Substantia nigra (tissue), 51 donors: ENCODE measurements at places on chromosomes 16 and 17.

GRCh38 chr16:29959293-29959692 is 2.6 kb upstream of the TMEM219 start:
- DNase-seq, result no peak

GRCh38 chr17:75073618-75074047 is 14.1 kb upstream of the SLC16A5 start:
- no peak for DNase-seq

GRCh38 chr17:76659928-76660655 is 16.5 kb upstream of the ST6GALNAC1 start:
- DNase-seq, result no peak

DNA sequence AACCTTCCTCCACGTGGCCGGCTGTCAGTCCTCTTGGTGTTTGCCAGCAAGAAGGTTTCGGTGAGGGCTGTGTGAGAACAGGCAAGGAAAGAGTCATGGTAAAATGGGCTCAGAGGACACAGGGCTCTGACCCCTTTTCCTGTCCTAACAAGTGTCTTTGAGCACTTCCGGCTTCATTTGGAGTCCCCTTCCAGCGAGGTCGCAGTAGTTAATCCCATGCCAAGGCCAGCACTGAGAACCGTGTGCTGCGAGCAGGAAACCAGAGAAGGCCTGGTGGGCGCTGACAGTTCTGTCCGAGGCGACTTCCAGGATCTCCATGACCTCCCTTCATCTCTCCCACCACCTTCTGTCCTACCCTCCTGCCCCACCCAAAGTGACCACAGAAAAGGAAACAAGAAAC is 168.1 kb downstream of the ZFHX3 start:
- DNase-seq, result no peak

- DNase-seq, result no peak
These were observed 37.7 kb upstream of the SREBF1 start for GRCh38 chr17:17874478-17874877.

GRCh38 chr16:7304279-7304678 is 28.4 kb upstream of the RBFOX1 start:
- DNase-seq, result no peak

DNA sequence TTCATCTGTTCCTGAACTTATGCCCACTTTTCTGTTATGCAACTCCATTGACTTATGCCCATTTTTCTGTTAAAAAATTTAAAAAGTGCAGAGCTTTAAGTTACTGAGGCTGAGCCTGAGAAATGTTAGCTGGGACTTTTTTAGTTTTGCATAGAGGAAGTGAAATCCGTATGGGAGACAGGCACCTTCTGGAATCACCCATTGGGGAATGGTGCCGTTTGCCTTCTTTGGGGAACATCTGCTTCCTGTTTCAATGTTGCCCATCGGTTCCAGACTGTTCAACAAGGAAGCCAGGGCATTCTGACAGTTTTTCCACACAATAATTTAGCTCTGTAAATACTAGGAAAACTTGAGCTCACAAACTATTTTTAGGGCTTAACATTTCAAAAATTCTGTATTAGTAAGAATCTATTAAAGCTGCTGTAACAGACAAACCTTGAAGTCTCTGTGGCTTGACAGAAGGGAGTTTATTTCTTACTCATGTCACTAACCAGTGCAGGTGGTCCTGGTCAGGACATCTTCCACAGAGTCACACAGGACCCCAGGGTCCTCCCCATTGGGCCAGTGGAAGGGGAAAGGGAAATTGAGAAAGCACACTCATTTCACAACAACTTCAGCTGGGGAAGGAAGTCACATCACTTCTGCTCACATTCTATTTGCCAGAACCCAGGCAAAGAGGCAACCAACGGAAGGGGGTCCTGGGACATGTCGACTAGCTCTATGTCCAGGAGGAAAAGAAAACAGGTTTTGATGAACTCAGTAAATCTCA is 17.2 kb downstream of the PRKCB start:
- DNase-seq, result no peak

DNA sequence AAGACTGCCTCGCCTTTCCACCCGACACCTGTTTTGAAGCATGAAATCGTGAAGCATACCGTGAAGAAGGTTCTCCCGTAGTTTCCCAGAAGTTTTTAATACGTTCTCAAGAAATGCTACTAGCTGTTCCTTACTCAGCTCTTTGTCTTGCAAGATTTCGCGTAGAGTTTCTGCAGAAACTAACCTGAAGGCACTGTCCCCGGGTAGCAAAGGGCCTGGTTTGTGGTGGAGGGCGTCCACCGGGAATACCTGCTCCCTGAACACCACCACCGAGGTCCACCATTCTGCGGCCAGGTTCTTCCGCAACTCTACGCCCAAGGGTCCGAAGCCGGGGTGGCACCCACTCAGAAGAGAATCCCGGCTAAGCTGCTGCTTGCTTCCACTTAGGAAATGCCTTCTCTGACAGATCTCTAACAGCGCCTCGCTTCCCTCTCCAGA is 487 bp downstream of the POLG2 start:
- no peak for DNase-seq

GRCh38 chr16:2752035-2752849 is at the start of gene SRRM2:
TSS of gene SRRM2 (plus strand) at chr16:2752638. CDS start at chr16:2756365, 3,727 bp downstream.
- peak; percentile 98 for DNase-seq

- DNase-seq, result no peak
These were observed 68.9 kb downstream of the USP31 start for GRCh38 chr16:23080329-23080728.

DNA sequence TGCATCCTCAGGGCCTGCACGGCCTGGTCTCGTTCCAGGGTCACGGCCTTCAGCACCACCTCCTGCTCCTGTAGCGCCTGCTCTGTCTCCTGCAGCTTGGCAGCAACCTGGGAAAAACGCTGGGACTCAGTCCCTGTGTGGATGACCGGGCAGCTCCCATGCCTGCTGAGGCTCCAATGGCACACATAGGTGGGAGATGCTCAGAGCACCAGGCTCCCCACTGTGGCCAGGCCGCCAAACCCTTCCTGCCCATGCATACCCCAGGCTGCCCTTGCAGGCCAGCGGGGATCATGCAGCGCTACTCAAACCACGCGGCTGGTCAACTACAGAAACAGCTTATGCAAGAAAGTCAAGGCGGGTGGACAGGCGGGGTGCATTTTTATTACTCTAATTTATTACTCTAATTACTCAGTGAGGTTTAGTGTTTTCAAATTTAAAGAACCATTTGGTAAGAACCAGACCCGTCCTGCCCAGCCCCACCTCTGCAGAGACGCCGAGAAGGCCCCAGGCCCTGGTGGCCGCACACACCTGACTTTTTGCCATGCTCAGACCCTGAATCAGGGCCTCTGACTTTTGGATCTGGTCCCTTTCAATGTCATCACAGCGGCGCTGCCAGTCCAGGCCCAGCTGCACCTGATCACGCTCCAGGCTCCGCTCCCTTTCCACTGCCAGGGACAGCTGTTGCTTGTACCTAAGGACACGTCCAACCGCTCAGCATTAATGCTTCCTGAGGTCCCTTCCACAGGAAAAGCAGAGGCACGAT is 34.0 kb downstream of the CCDC57 start:
- DNase-seq, result no peak

GRCh38 chr17:50775926-50776325 is 8.6 kb upstream of the ANKRD40CL start:
- no peak for DNase-seq

GRCh38 chr17:28261219-28261618 is 57.8 kb upstream of the TMEM97 start:
- no peak for DNase-seq

DNA sequence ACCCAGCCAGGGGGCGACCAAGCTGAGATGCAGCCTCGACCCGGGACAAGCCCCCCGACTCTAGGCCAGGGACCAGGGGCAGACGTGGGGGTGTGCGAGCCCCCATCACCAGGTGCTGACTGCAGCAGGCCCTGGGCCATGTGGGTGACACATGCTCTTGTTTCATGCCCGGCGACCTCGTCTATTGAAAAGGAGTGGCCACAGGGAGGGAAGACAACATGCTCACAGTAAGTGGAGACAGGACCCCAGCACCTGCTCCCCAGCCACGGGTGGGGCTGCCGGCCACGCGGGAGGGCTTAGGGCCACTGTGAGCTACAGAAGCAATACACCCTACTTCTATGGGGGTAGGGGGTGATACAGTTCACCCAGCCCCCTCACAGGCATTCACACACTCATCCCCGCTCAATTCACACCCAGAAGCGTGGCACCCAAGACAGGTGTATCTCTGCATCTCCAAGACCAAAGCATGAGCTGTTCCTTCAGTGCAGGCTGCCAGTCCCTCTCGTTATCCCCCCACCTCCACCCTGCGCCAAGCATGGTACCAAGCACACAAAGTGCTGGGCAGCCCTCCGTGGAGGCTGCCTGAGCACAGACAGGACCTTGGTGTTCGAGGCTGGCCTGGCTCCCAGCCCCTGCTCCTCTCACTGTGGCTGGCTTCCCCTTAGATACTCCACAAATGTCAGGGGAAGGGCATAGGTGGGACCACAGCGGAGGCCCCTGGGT is 13.6 kb downstream of the VASN start:
- DNase-seq, result no peak

GRCh38 chr17:51640108-51640622 is 379.8 kb downstream of the UTP18 start:
- DNase-seq, result no peak

GRCh38 chr16:50584033-50584722 is 36.0 kb downstream of the NKD1 start:
- DNase-seq, result no peak

GRCh38 chr17:66834919-66835454 is at the start of gene CACNG5:
TSS of gene CACNG5 (plus strand) at chr17:66835117. CDS start at chr17:66877333, 42,216 bp downstream.
- no peak for DNase-seq

DNA sequence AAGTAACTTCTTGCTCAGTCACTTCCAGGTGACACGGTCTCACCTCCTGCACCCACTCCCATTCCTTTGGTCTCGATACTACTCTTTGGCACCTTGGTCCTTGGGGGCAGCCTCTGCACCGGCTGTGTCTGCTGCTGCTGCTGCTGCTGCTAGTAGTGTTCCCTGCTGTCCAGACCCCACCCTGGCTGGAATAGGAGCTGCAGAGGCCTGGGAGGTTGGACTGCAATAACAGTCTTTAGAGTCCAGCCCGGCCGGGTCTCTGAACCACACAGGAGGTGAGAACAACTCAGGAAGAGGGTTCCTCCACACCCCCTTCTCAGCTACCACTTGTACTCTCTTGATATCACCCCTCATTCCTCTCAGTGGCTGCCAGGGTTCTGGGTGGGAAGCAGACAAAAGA is 231.1 kb upstream of the NLRP1 start:
- no peak for DNase-seq

DNA sequence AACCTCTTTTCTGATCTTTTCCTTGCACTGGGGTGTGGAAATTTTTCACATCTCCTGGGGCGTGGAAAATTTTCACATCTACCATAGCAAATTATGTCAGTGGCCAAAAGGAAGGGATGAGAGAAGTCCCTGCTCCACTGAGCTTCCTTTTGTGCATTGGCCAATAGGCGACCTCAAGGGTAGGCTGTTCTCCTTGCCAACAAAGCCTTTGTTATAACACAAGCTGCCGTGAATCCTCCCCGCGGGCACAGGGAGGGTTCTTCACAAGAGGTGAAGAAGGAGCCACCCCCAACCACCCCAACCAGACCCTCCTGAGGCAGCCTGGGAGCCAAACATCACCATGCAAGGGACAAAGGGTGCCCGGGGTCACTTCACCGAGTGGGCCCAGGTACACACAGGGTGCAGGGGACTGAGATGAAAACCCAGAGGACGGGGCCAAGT is 6.5 kb downstream of the SLC5A11 start:
- DNase-seq, result peak; percentile 25

DNA sequence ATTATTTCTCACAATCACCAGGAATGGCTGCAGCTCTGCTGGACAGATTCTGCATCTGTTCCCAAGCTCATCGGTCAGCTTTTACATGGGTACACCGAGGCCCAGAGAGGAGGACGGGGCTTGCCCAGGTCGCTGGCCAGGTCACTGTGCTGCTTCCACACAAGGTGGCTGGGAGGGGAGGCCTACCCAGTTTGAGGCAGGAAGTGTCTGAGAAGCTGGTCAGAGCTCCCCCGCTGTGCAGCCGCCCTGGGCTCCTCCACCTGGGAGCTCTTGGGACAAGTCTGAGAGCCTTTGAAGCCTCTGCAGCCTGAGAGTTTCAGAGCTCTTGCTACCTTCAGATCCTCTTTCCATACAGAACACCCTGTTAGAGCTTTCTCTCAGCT is 143.3 kb downstream of the CLEC16A start:
- DNase-seq, result no peak

DNA sequence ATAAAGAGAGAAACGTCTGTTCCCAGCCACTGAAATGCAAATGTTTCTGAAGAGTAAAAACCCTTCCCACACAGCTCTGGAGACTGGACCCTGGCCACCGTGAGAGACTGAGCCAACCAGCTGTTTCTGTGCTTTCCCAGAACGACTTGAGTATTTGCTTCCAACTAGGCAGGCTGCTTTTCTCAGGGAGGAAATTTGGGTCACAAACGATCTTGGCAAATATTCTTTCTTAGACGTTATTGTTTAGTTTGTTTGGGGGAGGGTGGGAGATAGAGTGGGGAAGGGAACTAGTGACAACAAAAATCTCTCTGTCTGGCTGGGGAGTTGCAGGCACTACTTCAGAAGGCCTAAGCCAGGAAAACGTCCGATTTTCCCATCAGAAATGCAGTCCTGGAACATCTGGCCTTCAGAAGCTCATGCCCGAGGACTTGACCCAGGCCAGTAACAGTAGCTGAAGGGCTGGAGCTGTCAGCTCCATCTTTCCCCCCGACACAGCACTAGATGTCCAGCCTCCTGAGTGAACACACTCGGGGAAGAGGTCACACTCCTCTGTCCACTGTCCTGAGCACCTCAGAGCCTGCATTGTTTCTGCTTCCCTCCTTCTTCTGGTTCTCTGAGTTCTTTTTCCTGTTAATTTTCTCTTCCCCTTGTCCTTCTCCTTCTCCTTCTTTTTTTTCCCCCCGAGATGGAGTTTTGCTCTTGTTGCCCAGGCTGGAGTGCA is 4.0 kb downstream of the CCDC92B start:
- peak; percentile 24 for DNase-seq

GRCh38 chr17:38867179-38867967 is 2.5 kb upstream of the LASP1 start:
- no peak for DNase-seq

GRCh38 chr16:78844682-78845081 is 745.2 kb downstream of the WWOX start:
- no peak for DNase-seq

DNA sequence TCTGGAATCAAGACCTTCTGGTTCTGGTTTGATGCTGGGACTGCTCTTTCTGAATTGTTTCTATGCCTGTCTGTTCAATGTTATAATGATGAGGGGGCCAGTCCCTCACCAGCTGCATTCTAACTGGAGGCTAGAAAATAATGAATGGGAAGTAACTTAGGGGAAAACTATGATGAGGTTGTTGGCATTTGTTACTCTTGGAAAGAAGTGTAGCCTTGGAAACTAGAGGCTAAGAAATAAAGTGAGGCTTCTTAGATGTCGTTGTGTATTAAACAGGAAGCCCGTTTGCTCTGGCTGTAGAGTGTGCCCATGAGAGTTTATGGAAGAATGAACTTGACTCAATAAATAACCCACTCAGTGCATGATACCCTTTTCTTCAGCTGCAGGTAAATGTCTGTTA is 140.8 kb downstream of the PRKCA start:
- no peak for DNase-seq

GRCh38 chr16:54284931-54285413 is 1.6 kb downstream of the IRX3 start:
- DNase-seq, result no peak

GRCh38 chr16:51151961-51152663 is 1.0 kb upstream of the SALL1 start:
- peak; percentile 94 for DNase-seq

GRCh38 chr17:31437720-31438400 is 46.4 kb downstream of the RAB11FIP4 start:
- no peak for DNase-seq
